ENCODE measurements at places on chromosomes 3 and 15.

DNA sequence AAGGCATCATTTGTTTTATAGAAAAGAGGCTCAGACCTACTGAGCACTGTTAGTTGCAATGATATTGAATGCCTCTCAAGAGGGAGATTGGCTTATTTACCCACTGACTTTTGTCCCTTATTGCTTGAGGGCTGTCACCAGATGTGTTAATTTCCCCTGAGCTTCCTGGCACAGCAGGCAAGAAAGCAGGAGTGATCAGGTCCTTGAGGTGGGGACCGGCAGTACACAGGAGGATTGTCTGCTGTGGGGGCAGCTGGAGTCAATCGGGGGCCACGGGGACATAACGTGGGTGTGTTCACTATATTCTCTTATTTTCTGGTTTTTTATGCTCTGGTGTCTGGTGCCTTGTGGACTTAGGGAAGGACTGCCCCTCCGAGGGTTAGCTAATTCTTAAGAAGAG lies 44.6 kb downstream of the GASK1A start:
- DNase-seq, result no peak

DNA sequence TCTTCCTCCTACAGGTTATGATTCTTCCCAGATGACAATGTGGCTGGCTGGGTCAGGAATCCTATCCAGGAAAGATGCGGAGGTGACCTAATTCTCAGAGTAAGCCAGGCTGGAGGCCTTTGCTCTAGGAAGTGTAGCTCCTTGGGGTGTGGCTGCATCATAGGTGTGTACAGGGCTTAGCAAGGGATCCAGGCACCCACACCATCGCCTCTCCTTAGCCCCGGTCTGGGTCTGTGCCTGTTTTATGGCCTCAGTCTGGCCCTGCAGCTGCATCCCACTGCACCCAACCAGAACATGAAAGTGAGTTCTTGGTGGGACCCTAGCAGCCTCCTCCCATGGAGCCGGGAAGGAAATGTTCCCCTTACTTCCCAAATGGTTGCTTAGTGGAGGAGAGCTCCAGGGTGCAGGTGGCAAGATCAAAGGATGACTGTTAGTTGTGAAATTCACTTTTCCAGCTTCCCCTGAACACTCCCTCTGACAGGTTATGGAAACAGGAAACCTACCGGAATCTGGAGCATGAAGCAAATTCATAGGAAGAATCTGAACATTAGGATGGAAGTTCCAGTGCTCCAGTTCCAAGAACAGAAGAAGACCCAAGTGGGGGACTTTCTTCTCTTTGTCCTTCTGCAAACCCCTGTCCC lies 2.7 kb upstream of the AMOTL2 start:
- no peak for DNase-seq

- no peak for DNase-seq
These were observed 388.1 kb downstream of the FGF12 start for GRCh38 chr3:192339214-192339613.

- DNase-seq, result no peak
These were observed 584.0 kb upstream of the ZNF385D start for GRCh38 chr3:22334996-22335395.

DNA sequence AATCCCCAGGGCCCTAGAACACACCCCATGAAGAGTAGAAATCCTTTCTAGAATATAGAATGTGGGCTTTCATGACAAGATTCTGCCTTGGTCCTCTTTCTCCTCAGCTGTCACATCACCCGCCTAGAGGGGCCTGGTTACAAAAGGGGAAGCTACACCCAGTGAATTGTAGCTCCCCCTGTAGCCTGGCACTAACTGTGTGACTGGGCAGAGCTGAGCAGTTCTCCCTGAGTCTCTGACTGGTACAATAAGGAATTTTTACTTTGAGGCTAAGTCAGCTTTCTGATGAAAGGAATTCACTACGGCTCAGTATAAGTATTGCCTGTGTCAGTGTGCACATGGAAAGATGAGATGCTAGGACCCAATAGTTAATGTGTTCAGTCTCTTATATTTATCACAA lies 28.7 kb upstream of the ZNF148 start:
- DNase-seq, result no peak

- peak; percentile 32 for DNase-seq
These were observed 397.4 kb upstream of the TPM1 start for GRCh38 chr15:62644889-62645742.

- DNase-seq, result no peak
These were observed 19.7 kb downstream of the TFDP2 start for GRCh38 chr3:142129516-142130171.

- DNase-seq, result no peak
These were observed 915 bp upstream of the APH1B start for GRCh38 chr15:63276342-63277037.

GRCh38 chr15:56972016-56972415 lies 53.6 kb downstream of the TCF12 start:
- no peak for DNase-seq

All from NCI-H526 (cell line).